NCI-H226 (cell line): ENCODE measurements at places on chromosomes 2 and 18.

DNA sequence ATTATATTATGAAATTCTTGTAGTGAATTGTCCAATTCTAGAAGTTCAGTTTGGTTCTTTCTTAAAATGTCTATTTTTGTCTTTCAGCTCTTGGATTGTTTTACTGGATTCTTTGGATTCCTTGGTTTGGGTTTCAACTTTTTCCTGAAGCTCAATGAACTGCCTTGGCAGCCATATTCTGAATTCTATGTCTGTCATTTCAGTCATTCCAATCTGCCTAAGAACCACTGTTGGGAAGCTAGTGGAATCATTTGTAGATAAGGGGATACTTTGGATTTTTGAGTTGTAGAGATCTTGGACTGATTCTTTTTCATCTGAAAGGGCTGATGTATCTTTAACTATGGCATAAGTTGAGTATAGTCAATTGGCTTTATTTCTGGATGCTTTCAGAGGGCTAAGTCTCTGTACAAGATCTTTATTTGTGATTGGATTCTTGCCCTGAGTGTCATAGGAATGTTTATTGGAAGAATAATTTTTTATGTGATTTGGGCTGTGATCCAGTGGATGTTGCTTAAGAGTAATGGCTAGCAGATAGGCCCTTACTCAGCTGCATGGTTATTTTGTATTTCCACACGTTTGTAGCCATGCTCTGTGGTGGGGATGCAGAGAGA, 42.3 kb downstream of the SERPINB7 start:
- DNase-seq, result peak; percentile 46

DNA sequence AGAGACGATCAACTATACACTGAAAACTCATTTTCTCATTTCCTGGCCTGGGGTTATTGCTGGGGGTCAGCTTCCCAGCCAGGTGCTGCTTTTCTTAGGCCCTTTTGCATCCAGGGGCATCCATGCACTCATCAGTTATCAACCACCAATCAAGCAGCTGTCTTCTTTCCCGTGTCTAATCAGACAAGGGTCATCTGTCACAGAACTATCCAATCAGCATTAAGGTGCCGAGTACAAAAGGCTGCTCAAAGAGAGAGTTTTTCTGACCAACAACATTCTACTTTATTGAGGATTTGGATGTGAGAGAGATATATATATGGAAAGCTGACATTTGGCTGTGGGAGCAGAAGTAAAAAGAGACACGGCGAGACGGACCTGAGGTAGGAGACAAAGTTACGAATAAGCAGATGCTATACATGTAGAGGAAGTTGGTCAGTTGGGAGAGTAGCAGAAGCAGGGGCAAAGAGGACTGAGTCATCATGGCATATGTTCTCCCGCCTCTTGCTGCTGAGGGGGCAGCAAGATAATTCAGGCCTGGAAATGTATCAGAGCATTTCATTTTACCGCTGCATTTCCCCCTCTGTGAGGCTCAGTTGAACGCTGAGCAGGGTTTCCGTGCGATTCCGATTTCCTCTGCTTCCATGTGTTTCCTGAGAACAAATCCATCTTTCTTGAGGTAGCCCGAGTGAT, 129.3 kb downstream of the NUP35 start:
- no peak for DNase-seq

DNA sequence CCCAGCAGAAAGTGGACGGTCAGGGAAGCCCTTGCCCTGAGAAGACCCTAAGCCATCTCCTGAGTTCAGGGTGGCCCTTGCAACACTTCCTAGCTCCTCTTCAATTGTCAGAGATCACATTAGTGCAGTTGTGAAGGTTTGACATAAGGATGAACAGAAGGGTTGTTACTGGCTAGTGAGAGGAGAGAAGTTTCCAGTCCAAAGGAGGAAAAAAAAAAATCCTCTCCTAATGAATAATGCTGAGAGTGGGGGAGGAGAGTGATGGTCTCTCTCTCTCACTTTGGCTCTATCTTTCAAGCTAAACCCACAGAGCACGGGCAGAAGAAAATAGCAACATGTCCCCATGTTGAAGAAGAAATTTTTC, 819.9 kb downstream of the BCL11A start:
- DNase-seq, result no peak

DNA sequence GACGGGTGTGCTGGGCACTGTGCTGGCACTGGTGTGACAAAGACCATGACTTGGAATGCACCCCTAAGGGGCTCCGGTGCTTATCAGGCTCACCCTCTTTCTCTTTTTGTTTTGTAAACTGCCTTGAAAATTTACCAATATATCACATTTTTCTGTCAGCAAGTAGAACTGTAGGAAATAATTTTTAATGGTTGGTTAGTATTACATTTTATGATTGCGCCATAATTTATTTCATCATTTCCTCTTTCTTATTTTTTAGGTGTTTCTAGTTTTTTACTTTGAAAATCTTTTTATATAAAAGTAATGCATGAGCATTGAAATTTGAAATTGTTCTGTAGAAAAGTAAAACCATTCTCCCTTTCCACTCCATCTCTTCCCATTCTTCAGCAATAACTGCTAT, 100.9 kb downstream of the MMADHC start:
- DNase-seq, result no peak

DNA sequence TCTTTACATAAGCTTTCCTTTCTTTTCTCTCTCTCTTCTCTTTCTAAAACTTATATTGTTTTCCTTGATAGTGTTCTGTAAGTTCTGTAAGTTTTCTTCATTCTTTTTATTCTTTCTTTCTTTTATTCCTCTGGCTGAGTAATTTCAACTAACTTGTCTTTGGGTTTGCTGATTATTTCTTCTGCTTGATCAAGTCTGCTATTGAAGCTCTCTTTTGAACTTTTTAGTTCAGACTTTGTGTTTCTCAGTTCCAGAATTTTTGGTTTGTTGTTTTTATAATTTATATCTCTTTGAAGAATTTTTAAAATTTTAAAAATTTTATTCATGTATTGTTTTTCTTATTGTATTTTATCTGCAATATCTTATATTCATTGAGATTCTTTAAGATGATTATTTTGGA, 795.8 kb upstream of the SALL3 start:
- no peak for DNase-seq

- DNase-seq, result no peak
Measured at GRCh38 chr2:201313362-201313761, 43.8 kb downstream of the FLACC1 start.

DNA sequence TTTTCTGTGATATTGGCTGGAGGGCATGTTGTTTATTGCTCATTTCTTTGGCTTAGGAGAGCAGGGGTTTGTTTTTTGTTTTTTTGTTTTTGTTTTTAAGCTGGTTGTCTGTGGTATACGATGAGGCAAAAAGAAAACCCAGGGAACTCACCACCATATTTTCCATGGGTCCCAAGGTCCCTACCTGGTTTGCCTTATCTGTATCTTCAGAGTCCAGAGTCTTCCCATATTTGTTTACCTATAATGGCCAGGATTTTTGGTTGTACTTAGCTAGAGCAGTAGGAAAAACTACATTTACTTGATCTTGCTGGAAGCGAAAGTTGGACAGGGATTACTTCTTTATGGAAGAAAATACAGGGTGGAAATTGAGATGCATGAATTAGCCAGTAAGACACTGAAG, 9.5 kb downstream of the LCLAT1 start:
- DNase-seq, result no peak

DNA sequence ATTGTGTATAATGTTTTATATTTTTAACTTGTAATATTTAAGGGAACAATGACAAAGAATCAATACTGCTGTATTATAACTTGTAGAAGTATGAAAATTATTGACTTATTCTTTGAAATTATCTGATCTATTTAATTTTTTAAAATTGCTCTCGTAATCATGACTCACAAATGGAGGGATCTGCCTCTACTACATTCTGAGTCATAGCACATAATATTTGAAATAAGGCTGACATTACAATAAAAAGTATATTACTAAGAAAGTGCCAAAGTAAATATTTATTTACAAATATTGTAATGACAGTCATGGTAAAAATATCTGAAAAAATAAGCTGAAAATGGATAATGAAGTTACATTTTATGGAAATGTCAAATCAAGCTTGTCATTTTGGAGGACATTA, 1144.6 kb upstream of the CDH2 start:
- no peak for DNase-seq

- no peak for DNase-seq
Measured at GRCh38 chr2:134943540-134943939, 24.9 kb downstream of the CCNT2 start.

DNA sequence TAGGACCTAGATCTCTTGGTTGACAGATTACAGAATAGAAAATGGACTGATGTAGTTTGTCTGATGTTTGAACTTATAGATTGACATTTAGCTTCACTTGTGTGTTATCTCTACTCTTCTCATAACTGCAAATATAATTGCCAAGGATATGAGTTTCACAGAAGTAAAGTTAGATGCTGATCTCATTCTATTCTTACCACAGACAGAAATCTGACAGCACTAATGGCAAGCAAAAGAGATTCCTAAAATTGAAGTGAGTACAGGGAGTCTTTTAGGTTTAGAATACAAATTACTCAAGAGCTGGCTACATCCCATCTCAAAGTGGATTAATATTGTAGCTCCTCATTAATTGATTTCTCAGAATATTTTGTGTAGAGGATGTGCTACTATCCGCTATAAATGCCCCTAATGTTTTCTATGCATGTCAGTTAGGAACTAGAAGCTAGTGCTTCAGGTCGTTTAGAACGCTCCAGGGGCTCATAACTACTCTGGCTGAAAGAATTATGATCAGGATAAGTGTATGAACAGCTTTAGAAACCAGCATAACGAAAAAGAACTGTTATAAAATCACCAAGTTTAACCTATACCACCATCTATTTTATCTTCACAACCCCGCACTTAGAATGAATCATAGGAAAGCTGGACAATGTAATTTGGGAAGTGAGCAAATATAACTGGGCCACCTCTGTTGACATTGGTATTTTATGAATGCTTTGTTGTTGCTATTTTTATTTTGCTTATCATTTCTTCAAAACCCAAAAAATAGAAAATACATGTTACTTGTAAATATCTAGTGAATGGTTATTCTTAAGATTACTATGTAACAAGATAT, 378.8 kb upstream of the REG3G start:
- no peak for DNase-seq

GRCh38 chr2:121816797-121817196, 61.3 kb downstream of the TSN start:
- DNase-seq, result no peak

DNA sequence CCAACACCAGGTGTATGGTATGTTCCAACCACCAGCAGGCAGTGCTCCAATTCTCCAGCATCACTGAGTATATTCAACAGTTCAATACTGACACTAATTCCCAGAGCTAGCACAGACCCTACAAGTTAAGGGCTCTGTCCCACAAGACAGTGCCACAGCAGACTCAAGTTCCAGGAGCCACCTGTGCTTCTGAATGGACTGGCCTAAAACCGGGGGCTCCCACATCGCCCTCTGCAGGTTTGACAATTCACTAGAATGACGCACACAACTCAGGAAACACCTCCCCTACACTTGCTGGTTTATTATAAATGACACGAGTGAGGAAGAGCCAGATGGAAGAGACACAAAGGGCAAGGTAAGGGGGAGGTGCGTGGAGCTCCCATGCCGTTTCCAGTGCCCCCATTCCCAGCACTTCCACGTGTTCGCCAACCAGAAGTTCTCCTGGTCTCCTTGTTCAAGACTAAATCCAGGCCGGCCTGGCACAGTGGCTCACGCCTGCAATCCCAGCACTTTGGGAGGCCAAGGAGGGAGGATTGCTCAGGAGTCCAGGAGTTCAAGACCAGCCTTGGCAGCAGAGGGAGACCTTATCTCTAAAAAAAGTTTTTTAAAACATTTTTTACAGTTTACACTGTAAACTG, 12.2 kb upstream of the ATP6V1B1 start:
- DNase-seq, result no peak

- no peak for DNase-seq
Measured at GRCh38 chr2:223976635-223977226, 19.5 kb downstream of the MRPL44 start.

DNA sequence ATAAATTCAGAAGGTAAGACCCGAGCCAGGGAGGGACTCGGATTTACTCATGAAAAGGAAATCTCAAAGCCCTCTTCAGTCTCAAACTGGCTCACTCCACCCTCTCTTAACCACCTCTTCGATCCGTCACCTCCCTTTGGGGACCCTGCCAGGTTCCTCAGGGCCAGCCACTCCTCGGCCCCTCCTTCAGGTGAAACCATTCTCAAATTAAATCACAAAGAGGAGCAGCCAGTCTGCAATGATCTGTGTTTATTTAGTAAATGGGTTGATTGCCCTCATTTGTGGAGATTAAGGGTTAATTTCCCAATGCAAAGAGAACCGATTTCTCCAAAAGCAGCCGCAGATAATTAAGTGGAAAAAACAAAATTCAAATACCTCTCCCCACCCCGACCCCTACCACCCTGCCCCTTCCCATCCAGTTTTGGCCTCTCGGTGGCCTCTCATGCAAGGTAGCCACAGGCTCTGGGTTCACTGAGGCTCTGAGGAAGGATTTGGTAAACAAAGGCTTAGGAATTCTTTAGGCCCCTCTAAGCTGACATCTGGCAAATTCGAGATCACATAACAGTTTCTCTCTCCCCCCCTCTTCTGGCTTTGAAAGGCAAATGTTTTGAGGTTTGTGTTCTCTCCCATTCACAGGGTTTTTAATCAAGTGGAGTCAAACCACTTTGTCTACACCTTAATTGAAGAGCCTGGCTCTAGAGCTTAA, 10.3 kb upstream of the FZD7 start:
- DNase-seq, result no peak

GRCh38 chr18:13797157-13797611, 26.8 kb upstream of the MC5R start:
- DNase-seq, result peak; percentile 89

DNA sequence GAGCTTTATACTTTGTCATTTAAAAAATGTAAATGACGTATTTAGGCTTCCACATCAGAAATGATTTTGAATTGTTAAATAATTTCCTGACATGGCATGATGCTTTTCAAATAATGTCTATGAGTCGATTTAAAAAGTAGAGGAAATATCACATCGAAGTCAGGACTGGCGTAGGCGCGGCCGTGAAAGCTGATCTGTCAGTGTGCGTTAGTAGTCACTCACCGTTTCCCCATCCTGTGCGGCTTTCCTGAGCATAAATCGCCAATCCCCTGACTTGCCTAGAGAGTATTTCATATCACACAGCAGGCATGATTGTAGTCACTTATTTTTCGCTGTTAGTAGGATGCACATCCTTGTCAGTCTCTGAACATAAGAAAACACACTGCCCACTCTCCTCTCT, 843.1 kb downstream of the SOCS6 start:
- DNase-seq, result no peak

GRCh38 chr2:10655499-10656225, 34.1 kb downstream of the NOL10 start:
- DNase-seq, result no peak

- peak; percentile 71 for DNase-seq
Measured at GRCh38 chr18:45169610-45170009, 445.7 kb upstream of the SLC14A2 start.
